ENCODE measurements at places on chromosomes 2 and 18.

GRCh38 chr18:7023063-7023580 is 94.5 kb downstream of the LAMA1 start:
- no peak for DNase-seq

- DNase-seq = no peak
Observed at GRCh38 chr2:232309592-232309991, 69.0 kb upstream of the ALPP start.

DNA sequence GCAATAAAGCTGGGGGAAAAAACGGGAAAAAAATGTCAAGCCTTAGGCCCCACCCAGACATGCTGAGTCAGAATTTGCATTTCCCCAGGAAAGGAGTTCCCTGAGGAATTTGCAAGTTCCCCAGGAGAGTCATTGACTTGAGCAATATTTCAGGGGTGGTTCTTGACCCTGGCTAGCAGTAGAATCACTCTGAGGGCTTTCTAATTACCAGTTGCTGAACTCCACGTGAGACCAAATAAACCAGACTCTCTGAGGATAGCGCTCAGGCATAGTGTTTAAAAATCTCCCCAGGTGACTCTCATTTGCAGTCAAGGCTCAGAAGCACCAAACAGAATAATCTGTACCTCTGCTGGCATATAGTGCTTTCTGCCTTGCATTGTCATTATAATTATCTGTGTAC is 48.7 kb downstream of the C1QL2 start:
- DNase-seq = no peak

DNA sequence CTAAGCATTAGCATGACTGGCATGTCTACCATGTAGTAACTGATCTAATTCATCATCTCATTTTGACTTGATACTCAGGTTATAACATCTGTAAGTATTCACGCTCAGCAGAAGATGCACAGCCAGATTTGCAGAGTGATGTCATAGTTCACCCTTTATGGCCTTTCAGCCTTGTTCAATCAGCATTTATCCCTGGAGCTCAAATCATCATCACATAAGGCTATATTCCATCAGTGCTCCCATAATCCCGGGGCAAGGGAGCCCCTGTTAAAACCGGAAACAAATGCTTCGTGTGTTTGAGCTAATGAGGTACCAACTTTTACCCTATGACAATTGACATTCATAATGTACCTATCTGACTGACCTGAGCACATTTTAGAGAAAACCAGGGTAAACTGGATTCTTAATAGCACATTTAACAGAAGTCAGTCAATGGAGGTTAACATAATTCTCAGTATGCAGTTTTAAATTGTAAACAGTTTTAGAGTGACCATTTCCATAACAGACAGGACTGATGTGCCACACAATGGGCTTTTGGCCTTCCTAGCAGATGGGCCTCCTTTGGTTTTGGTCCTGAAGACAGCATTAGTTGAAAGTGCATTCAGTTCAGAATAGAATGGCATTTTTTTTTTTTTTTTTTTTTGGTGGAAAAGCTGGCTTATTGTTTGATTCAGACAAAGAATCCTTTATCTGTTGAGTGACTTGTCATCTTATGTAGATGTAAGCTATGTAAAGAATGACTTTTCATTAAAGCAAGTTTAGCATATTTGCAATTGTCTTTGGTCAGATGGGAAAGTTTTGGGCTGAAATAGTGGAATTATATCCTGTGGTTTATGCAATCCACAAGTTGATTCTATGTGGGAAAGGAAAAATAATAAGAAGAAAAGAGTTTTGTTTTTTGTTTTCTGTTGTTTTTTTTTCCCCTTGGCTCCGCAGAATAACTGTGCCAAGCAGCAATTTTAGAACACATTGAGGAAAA is 866.0 kb upstream of the ACVR2A start:
- DNase-seq = no peak

- no peak for DNase-seq
Observed at GRCh38 chr18:39784541-39784940, 2170.5 kb upstream of the PIK3C3 start.

GRCh38 chr2:158676696-158677095 is 118.4 kb upstream of the DAPL1 start:
- DNase-seq = no peak

DNA sequence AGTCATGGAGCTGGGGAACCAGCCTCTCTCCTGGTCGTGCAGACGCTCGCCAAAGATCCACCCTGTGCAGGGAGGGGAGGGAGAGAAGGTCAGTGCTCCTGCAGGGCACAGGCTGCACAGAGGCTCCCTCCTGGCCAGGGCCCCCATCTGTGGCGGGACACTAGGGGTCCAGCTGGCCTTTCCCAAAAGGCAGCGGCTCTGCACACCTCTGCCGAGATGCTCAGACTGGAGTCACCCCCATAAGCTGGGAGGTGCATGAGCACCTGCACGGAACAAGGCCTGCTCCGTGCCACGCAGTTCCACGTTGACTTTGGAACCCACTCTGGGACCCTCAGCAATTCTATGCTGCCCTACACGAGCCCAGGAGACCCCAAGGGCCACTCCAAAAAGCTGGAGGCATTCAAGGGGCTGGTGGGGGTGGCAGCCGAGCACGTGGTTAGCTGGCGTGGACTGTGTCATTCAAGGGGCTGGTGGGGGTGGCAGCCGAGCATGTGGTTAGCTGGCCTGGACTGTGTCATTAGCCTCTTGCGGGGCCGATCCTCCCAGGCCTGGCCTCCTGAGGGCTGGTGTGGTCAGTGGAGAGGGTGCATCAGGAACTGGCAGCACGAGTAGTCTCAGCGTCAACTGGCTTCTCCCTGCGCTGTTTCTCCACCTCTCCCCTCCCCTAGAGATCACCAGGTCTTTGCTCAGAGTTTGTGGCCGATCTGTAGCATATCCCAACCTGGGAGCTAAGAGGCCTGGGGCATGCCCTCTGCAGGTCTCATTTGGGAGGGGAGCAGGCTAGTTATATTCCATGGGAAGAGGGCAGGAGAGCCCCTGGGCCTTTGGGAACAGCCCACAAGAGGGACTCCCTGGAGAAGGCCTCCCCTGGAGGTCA is 9.8 kb downstream of the SNORC start:
- DNase-seq = no peak

GRCh38 chr18:58013241-58014211 is 30.5 kb upstream of the NEDD4L start:
- DNase-seq = no peak

DNA sequence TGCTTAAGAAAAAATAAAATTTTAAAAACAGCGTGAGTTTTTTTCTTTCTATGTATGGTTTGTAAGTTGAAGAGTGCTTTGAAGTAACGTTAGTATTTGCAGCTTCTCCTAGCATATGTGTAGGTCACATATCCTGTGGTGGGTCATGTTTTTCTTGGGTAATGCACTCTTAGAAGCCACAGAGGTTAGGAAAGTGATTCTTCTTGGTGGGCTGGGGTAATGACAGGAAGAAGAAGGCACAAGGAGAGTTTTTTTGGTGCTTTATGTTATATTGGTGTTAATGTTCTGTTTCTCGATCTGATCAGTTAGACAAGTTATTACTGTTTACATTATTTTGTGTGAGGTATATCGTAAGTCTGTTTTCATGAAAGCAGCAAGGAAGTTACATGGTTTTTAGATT is 109.0 kb downstream of the ICA1L start:
- no peak for DNase-seq

DNA sequence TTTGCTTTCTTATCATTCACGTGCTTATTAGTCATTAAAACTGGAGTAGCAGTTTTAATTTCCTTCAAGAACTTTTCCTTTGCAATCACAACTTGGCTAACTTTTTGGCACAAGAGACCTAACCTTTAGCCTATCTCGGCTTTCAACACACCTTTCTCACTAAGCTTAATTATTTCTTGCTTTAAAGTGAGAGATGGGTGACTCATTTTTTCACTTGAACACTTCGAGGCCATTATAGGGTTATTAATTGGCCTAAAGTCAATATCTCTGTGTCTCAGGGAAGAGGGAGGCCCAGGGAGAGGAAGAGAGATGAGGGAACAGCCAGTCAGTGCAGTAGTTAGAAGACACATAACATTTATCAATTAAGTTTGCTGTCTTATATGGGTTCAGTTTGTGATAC is 289.8 kb downstream of the RBM43 start:
- no peak for DNase-seq

DNA sequence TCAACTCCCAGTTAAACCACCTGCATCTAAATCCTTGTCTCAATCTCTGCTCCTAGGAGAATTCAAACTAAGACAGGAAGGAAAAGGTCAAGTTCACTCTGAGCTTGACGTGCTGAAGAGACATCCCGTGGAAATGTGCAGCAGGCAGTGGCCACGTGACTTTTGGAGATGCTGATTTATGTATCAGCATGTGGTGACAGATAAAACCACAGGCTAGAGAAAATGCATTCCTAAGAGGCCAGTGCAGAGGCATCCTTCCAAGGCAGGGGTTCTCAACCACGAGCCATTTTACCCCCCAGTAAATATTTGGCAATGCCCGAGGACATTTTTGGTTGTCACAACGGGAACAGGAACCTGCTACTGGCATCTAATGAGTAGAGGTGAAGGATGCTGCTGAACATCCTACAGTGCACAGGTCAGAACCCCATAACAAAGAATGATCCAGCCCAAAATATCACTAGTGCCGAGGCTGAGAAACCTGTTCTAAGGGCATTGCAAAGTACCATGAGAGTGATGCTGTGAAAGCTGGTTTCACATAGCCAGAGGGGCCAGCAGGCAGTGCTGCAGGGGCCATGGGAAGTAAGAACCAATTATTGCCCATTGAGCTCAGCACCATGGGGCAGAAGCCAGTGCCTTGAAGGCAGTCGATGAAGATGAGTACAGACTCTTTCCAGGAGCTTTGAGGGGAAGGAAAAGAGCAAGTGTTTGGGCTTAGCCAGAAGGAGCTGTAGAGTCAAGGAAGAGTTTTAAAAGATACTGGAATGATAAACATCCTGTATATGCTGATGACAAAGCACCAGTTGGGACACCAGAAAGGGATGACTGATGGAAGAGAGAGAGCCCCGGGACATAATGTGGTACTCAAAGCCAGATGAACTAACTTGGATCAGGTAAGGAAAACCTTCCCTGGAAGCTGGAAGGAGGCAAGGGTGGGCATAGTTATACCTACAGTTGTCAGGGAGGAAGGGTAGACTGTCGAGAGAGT is 174.6 kb downstream of the HAUS1 start:
- DNase-seq = no peak

GRCh38 chr2:15666861-15667808 is 75.5 kb downstream of the DDX1 start:
- no peak for DNase-seq

DNA sequence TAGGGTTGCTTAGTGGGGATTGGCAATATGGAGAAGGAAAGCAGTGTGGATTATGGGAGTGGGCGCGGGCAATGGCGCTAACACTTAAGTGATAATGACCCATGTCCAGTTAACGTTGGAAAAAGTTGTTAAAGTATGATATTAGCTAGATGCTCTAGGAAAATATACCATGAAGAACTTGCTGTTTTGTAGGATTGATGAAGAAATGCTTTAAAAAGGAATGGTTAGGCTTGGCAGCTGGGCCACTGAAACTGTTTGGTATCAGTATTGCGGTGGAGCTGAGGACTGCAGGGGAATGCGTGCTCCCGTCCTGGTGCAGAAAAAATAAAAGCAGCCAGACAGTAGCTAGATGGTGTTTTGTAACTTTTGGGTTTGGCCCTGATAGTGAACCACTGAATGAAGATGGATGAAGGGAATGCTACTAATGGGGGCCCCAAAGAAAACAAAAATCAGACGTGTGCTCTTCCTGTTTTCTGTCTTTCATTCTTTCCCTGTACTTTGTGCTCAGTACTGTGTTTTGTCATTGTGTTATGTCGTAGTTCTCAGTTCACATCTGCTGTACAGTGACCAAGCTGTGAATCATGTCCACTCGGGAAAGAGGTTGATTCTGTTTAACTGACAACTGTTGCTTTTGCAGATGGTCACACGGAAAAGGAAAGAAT is 999 bp downstream of the INSIG2 start:
- peak; percentile 7 for DNase-seq

- DNase-seq = no peak
Observed at GRCh38 chr2:22912398-22912797, 472.6 kb upstream of the KLHL29 start.

DNA sequence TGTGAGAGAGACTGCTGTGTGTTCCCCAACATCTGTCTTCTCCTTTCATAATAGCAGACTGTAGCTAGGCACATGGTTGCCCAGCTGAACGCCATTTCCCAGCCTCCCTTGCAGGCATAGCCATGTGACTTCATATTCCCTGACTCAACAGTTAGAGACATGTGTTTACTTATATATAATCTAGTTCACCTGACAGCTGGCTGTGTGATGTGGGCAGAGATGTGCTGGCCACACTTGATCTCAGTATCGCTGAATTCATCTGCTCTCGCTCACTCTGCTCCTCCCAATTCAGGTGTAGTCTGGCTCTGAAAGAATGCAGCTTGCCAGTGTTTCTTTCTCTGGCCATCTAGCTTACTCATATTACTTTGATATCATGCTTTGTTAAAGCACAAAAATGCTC is 52.3 kb upstream of the SEC11C start:
- no peak for DNase-seq

GRCh38 chr2:227853204-227853629 is 18.2 kb upstream of the DAW1 start:
- DNase-seq = no peak

DNA sequence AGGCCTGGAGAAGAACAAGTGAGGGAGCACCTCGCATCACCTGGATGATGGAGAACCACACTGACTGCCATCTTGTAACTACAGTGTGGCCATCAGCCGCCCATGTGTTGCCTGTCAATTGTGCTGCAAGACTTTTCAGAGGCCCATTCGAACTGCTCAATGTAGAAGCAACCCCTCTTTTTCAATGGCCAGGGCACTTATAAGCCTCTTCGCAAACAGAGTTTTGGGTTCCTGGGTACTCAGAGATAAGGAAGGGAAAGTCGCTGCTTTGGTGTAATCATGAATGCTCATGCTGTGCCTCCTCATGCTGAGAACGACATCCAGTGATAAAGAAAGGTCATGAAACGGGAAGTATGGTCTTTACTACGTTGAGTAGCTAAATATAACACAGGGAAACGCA is 143.9 kb upstream of the SLC39A10 start:
- DNase-seq = no peak

DNA sequence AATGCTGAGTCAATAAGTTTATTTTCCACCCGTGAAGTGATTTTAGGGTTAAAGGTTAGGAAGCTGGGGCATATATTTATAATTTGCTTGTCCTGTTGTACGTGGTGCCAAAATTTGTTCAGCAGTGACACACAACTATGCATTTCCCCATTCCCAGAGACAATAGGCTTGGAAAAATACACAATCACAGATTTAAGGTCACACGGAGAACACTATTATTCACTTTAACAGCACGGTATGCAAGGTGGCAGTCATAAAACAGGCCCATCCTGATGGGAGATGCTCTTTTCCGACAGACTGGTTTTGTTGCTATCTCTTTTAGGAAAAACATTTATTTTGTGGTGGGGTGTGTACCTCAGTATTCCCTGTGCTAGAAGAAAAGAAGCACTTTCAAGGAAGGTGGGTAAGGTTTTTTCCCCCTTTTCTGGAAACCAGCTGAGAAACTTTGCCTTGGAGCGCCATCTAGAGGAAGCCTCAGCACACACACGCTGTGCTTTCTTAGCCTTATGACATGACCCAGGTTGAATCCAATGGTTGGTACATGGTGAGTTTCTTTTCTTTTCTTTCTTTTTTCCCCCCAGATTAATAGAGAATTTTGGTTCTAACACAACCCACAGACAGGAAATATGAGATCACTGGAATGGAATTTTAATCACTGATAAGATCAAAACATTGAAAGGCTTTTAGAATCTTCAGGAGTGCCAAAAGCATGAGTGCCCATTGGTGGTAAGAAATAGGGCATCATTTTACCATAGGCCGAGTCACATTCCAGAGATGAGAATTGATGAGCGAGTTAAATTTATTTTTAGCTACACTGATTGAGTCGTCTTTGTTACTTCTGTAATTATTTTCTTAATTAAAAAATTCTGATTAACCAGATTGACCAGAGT is 332.1 kb downstream of the AGPS start:
- peak; percentile 2 for DNase-seq

- DNase-seq = no peak
Observed at GRCh38 chr2:174436351-174436750, 40.8 kb downstream of the SCRN3 start.
